ENCODE measurements at places on chromosomes 5 and 9. TPM values are rescaled to one million over a fixed set of nuclear protein-coding genes. Genes with fewer than 3 reads are reported as not detected.

GRCh38 chr5:112668016-112668415, 69.7 kb upstream of the APC start:
- DNase-seq, result no peak

DNA sequence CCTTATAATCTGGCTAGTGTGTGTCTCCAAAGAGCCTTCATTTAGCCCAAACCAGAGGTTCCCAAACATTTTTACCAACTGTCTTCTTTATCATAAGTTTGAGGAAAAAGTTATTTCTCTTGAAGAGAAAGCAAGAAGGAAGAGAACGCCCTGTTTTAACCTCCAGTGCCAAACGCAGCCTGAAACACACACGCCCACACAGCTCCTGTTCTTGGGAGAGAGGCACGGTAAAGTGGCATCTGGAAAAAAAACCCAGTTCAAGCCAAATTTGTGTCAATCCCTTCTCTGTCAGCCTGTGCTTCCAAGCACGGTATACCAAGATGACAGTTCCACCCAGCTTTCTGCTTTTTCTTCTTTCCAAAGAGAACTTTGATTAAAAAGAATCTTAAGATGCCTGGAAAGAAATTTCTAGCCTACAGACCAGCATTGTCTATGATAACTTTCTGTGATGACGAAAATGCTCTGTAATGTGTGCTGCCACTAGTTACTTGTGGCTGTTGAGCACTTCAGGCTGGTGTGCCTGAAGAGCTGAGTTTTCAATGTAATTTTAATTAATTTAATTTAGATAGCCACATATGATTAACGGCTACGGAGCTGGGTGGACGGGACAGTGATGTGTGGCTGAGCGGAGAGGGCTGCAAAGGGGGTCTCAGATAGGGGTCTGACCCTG, 62.3 kb downstream of the ACER2 start:
- DNase-seq, result no peak

GRCh38 chr9:113614843-113615648, 151.5 kb downstream of the RGS3 start:
- DNase-seq, result no peak

DNA sequence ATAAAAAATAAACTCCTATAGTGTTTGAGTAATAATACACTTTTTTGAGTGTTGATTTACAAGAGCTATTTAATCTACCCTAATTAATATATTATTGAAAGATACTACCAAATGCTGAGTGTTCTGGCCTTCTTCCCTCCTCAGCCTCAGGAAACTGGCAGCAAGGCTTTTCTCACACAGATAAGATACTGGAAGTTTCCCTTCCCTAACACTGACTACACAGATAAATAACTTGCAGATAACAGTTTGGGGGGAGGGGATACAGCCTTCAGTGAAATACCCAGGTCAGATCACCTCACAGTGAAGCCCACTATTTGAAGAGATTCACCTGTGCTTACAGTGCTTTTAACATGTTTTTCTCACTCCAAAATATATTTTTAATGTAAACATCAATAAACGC, 1.6 kb upstream of the NIPSNAP3A start:
- DNase-seq, result no peak

DNA sequence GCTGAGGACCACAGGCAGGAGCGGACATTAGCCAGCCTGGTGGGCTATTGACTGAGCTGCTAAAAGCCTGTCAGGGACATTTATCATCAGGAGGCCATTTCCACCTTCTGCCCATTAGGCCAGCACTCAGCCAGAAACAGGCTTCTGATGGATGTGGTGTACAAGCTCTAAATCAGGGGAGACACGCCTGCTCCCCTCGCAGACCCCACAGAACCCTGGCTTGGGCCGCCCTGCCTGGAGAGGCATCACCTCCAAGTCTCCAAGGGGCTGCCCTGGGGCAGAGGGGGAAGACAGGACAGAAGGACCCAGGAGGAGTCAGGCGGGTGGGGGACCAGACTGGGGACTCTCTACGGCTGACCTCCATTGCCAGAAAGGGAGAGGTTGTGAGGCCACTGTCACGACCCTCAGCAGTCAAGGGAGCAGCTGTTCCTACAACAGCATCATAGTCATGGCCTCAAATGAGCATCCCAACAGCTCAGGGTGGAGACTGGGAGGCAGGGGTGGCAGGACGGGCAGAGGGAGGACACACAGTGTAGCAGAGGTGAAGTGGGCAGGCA, 24.0 kb upstream of the TRIM14 start:
- no peak for DNase-seq

GRCh38 chr5:127396490-127397155, 106.0 kb downstream of the MEGF10 start:
- no peak for DNase-seq

- DNase-seq, result peak; percentile 84
Measured at GRCh38 chr9:132575005-132575609, 7.3 kb upstream of the BARHL1 start.

DNA sequence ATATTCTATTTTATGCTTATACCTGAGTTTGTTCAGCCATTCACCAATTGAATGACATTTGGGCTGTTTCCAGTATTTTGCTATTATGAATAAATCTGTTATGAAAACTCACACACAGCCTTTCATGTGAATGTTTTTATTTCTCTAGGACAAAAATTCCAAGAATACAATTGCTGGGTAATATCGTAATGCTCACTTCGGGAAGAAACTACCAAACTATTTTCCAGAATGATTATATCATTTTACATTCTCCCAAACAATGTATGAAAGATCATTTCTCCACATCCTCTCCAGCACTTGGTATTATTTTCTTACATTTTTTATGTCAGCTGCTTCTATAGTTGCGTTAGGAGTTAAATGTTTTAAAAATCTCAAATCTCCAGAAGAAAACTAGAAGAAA, 58.3 kb upstream of the LHFPL2 start:
- no peak for DNase-seq

- no peak for DNase-seq
Measured at GRCh38 chr5:145110834-145111233, 724.3 kb downstream of the PRELID2 start.

DNA sequence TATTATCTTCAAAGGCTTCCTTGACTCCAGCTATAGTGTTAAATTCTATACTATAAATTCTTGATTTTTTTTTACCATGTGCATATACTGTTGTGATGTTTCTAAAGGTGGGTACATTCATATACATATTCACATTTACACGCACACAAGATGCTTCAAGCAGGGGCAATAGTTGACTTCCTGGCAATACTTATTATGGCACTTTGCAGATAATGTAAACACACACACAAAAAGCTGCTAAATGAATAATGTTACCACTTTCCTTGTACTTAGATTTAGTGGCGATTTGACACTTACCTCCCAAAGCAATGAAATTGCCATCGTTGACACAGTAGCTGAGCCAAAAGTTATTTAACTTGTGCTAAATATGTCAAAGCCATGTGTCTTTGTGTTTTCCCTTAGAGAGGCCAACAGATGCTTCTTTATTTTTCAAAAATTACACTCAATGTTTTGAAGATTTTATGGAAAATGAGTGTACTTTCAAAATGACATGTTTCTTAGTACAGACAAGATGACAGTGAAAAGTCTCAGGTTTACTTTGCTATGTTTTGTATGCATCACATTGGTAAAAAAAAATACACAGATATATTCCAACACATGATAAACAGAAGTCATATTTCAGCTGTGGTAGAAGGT, 12.2 kb upstream of the ERAP2 start:
- no peak for DNase-seq

- peak; percentile 89 for DNase-seq
Measured at GRCh38 chr5:176810081-176810597, at the start of gene UNC5A. Gene UNC5A, plus strand, starts transcription at chr5:176810559. Its CDS starts 192 bp downstream, at chr5:176810751.

DNA sequence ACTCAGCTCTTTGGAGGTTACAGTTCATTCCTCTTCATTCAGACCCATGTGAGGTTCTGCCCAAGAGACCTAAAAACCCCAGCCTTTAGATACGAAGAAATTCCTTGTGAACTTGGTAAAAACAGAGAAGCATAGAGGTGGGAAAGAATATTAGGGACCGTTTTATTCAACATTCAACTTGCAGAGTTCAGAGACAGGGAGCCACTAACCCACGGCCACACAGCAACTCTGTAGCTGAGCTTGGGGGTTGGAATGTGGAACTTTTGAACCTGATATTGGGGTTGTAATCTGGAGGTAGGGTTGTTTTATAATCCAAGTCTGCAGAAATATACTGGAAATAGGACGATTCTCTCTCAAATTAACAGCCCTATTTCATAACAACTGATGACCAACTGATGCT, 10.8 kb upstream of the BOD1 start:
- DNase-seq, result no peak

DNA sequence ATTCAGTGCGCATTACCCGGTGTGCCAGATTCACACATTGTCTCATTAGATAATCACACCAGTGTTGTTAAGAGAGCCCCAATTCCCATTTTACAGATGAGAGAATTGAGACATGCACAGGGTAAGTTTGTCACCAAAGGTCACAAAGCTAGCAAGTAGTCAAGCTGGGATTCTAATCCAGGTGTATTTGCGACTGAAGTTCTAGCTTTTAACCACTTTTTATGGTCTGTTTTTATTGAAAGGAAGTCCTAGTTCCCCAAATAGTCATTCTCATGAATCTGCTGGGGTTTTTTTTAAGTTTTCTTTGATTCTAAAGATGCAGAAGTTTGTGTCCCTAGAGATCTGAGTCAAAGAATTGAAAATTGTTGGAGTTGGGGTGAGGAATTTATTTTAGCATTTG, 136.5 kb downstream of the DPYSL3 start:
- DNase-seq, result no peak

DNA sequence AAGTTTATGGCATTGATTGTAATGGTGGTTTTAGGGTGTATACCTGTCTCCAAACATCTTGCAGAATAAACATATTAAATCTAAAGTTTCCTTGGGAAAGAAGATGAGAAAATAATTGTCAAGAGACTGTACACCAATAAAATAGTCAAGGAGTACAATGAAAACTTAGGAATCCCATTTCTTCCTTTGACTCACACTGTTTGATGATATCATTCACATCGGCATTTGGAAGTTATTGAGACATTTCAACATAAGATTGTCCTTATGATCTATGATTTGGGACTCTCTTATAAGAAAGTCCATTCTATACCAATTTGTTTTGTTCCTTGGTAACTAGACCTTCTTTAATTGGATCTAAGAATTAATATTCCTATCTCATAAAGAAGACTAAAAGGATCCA, 482.7 kb downstream of the RAB3C start:
- no peak for DNase-seq

- no peak for DNase-seq
Measured at GRCh38 chr9:23774266-23774665, 51.8 kb downstream of the ELAVL2 start.

DNA sequence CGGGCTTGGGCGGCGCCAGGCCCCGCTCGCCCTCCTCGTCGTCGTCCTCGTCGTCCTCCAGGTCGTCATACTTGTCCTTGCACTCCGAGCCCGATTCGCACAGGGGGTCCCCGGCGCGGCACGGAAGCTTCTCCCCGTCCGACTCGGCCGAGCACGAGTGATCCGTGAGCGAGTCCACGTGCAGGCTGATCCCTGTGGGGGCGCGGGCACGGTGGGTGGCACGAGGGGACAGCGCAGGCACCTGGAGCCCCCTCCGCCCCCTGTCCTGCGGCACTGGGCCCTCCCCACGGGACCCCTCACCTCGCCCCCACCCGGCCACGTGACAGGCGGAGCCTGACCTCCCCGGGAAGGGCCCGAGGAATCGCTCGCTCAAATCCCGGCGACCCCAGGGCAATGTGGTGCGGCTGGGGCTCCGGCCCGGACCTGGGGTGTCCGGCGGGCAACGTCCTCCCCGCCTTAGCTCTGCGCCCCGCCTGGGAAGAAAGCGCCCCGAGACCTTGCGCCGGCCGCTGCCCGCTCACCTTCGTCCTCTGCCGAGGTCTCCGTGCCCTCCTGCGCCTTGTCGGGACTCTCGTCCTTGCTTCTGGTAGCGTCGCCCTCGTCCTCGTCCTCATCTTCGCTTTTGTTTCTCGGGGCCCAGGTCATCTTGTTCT, 2.5 kb downstream of the IRX2 start:
- peak; percentile 42 for DNase-seq

DNA sequence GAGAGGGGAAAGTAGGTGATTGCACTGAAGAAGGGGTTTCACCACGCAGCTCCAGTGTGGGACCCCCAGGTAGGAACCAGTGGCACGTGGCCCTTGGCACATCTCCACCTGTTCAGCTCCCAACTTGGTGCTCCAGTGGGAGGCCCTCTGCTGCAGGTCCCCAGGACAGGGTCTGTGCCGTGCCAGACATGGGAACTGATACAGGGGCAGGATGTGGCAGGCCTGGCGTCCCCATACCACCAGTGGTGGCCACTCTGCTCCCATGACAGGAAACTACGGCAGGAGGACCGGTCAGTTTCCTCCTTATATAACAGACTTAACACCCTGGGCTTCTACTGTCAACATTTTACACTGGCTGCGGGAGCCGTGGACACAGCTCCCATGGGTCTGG, 67.3 kb downstream of the PSMB7 start:
- no peak for DNase-seq

DNA sequence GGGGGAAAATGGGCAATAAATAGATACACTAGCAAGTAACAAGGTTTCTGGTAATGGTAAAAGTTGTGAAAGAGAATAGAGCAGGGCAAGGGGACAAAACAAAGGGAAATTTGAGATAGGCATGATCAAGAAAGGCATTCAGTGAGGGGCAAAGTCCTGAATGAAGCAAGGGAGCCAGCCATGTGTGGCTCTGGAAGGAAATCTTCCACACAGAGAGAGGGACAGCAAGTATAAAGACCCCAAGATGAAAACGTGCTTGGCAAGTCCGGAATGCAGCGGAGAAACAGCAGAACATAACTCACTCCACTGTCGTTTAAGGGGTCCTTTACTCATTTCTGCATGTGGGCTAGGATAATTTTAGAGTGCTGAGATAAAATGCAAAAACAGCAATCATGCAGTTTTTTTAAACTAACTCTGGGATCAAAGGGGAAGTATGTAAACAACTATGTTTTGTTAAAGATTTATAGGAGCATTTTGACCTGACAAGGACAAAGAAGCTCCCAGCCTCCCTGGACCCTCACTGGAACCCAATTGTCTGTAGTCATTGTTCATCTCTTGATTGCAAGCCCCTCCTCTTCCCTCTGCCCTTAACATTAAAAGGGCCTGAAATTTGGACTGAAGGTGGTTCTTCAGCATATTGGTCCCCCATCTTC, 22.9 kb upstream of the AOPEP start:
- no peak for DNase-seq

The PRDM9 gene
- total RNA-seq, result not detected

The PCDHA1 gene
- total RNA-seq, result not detected

The MORN5 gene
- not detected for total RNA-seq

The CORO2A gene
- total RNA-seq, result 0.92 TPM

The PCDHB4 gene
- total RNA-seq, result not detected

The RIMOC1 gene
- total RNA-seq, result 29.6 TPM

The C5orf58 gene
- not detected for total RNA-seq

The ENTREP1 gene
- not detected for total RNA-seq

The IL5 gene
- total RNA-seq, result 7.0 TPM

The PHF24 gene
- total RNA-seq, result 0.57 TPM

The SLC27A4 gene
- total RNA-seq, result 37.9 TPM

The CTXN3 gene
- not detected for total RNA-seq

The SMIM32 gene
- total RNA-seq, result not detected

The KIAA0825 gene
- total RNA-seq, result 0.54 TPM

The GCNT4 gene
- total RNA-seq, result 0.70 TPM

The GNA14 gene
- total RNA-seq, result not detected
